ENCODE measurements at places on chromosomes 7 and 10.

DNA sequence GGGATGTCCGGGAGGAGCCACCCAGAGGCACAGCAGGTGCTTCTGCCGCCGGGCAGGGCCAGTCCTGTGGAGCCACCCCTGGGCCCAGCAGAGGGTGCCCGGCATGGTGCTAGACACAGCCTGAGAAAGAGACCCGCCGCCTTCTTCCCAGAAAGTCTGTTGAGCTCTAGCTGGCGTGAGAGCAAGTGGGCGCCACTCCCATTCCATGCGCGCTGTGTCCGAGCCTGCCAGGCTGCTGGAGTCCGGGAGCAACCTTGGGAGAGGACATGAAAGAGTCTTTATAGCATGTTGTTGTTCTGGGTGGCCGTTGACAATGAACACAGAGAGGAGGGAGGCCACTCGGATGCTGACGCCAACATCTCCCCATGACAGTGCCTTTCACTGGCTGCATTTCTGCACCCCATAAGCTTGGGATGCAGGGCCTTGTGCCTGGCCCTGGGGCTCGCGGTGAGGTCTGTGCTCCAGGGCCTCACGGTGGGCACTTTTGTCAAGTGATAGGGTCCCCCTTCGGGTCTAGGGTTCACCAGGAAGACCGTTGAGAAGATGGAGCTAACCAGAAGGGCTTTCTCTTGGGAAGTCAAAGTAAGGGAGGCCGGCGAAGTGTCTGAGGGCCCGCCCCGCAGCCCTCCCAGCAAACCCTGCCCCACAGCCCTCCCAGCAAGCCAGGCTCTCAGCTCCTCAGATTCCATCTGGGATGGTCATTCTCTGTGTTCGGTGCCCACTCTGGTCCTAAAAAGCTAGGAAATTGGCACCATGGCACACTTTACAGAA lies 47.3 kb downstream of the NKX6-2 start:
- H3K4me3 ChIP-seq, result no peak overlapping the region
- no peak overlapping the region for H3K27ac ChIP-seq
- H3K36me3 ChIP-seq, result no peaks in the 10 kb centered on the region

DNA sequence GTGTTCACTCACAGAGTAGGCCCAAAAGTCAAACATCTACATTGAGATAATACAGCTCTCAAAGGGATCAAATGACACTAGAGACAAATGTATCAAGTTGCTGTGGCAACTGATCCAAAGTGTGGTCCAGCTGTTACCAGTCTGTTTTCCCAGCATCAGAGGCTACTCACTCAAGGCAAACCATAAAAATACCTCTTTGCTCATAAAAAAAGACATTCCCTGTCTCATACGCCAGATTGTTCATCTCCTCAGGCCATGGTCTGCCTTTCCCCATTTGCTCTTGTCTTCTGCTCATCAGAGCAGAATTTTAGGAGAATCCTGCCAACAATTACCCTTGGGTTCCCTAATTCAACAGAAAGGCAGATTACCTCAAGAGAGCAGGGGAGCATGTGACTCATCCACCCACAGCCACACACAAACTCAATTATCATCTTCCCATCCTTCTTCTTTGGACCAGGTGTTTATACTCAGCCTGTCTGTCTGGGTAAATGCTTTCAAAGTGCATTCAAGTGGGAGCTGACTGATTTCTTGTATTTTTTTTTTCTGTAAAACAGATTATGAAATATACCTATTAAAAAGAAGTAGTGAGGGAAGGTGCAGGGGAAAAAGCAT lies 226.5 kb upstream of the HPS1 start:
- no peaks in the 10 kb centered on the region for H3K36me3 ChIP-seq
- no peak for DNase-seq
- H3K4me1 ChIP-seq, result no peaks in the 10 kb centered on the region
- peaks cover 22% of the 10 kb centered on the region for H3K27me3 ChIP-seq
- no peak overlapping the region for H3K4me3 ChIP-seq

- H3K27me3 ChIP-seq, result no peaks in the 10 kb centered on the region
- no peaks in the 10 kb centered on the region for H3K36me3 ChIP-seq
- no peak overlapping the region for H3K27ac ChIP-seq
Measured at GRCh38 chr10:34305189-34305588, 509.9 kb downstream of the PARD3 start.

DNA sequence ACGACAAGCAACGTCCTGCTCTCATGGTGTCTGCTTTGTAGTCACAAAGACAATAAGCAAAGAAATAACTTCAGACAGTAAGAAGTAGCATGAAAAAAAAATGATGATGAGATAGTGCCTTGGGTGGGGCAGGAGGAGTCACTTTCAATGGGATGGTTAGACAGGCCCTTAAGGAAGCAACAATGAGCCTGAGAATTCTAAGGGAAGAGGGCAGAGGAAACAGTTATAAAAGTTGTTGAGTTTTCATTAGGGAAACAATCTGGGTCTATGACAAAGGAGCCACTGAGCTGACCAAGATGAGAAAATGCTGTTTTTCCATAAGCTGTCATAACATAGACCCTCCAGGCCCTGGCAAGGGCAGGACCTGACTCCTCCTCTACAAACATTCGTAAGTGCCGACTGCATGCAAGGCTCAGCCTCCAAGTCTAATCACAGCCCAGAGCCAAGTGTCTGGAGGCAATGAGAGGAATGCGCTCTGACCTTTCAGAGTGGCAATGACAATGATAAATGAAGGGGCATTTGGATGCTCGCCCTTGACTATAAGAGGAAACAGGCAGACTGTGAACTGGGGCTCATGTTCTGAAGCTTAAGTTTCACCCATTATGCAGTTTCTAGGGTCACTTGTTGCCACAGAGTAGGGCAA lies 43.7 kb downstream of the PPP1R3C start:
- H3K36me3 ChIP-seq, result no peaks in the 10 kb centered on the region
- H3K27me3 ChIP-seq, result peaks cover 28% of the 10 kb centered on the region
- H3K4me3 ChIP-seq, result no peak overlapping the region
- DNase-seq, result no peak
- no peaks in the 10 kb centered on the region for H3K4me1 ChIP-seq

- H3K4me1 ChIP-seq, result no peaks in the 10 kb centered on the region
- no peak for DNase-seq
- no peak overlapping the region for H3K4me3 ChIP-seq
- H3K36me3 ChIP-seq, result no peaks in the 10 kb centered on the region
- no peaks in the 10 kb centered on the region for H3K27me3 ChIP-seq
Measured at GRCh38 chr10:66837335-66837734, 88.5 kb upstream of the LRRTM3 start.

DNA sequence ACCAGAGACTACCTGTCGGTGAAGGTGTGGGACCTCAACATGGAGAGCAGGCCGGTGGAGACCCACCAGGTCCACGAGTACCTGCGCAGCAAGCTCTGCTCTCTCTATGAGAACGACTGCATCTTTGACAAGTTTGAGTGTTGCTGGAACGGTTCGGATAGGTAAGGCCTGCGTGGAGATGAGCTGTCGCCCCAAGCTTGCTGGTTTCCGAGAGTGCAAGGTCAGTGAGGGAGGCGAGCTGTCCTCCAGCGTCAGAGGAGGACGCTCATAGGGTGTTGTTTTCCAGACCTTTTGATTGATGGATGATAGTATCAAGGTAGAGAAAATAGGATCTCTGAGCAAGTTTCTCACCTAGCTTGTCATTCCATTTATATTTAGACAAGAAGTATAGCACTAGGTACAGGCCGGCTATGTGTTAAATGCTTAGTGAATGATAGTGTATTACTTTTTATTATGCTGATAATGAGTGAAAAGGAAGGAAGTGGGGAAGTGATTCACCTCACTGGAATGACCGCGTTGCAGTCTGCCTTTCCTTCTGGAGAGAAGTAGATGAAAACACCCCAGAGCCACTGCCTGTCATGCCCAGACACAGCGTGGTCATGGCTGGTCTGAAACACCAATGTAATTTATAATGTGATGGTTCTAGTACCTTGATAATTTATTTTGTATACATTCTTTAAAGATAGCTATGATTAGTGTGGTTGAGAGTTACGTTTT lies 33.9 kb downstream of the BNIP3 start:
- H3K4me3 ChIP-seq, result no peak overlapping the region
- H3K4me1 ChIP-seq, result peaks cover 3% of the 10 kb centered on the region
- no peaks in the 10 kb centered on the region for H3K27me3 ChIP-seq
- no peak for DNase-seq

DNA sequence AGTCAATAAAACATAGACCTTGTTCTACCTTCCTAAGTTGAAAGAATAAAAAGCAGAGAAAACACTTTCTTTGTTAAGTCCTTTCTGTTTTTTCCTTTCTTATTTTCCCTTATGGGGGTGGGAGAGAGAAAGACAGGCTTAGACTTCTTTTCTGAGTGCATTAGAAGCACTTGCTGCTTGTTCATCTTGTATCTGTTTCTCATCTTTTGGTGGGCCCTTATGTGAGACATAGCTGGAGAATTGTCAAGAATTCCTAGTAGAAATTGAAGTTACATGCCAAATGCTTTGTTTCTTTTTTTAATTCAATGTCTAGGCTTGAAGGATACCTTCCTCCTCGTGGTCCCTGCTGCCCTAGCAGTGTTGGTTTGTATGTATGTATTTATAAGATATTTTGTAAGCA lies 6.7 kb downstream of the EIF4EBP2 start:
- H3K4me1 ChIP-seq, result peaks cover 46% of the 10 kb centered on the region
- H3K27ac ChIP-seq, result no peak overlapping the region
- DNase-seq, result no peak
- no peak overlapping the region for H3K4me3 ChIP-seq
- H3K36me3 ChIP-seq, result peaks cover 33% of the 10 kb centered on the region

DNA sequence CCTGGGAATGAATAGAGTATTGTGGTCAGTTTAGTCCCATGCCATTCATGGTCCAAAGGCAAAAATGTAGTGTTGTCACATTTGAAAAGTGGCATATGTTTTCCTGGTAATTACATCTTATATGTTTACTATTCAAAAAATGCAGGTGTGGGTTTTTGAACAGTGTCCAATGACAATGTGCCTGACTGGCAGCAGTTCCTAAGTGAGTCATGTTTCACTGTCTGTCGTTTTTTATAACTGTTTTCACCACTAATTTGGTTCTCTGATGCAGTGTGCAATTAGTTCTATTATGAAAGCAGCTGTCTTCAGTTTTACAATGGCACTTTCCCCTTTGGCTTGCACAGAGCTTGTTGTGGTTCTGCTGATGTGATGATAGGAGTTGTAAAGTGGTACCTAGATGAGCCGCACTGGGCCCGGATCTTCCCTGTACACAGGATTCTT lies 162.3 kb downstream of the SEM1 start:
- no peaks in the 10 kb centered on the region for H3K4me1 ChIP-seq
- H3K27me3 ChIP-seq, result peaks cover 5% of the 10 kb centered on the region
- no peak overlapping the region for H3K4me3 ChIP-seq
- no peak for DNase-seq

DNA sequence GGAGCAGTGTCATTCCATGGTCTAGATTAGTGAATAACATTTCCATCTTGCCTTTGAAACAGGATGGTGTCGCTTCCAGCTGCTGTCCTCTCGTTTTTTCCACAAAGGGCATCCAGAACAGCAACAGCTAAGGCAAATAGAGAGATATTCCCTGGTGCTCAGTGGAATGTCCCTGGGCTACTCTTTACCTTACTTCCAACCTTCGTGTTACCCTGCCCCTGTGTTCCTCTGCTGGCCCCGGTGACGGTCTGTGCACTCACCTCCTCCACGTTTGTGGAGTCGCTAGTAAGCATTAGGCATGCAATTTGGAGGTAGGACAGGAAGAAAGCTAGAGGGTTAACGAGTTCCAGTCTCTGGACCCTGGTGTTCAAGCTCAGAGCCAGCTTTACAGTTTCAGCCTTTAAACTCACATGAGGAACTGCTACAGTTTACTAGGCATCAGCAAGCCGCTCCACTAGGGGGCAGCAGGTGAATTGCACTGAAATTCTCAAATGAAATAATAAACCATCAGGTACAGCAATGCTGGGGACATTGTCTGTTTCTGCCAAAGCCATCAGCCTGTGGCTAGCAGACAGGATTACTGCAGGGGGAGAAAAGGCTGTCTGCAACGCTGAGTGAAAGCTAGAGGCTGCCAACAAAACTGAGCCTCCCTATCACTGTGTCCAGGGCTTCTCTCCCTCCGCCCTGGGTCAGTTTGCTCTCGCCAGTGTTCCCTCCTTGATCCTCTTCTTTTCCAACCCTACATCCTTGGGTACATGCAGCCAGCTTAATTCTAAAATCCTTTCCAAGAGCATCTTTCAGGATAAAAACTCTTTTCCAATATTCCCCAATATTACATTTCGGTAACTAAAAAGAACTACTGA lies 9.0 kb downstream of the MRPL32 start:
- H3K4me3 ChIP-seq, result no peak overlapping the region
- H3K27ac ChIP-seq, result peak overlapping the region; percentile 10
- peaks cover 36% of the 10 kb centered on the region for H3K4me1 ChIP-seq
- DNase-seq, result peak; percentile 66

DNA sequence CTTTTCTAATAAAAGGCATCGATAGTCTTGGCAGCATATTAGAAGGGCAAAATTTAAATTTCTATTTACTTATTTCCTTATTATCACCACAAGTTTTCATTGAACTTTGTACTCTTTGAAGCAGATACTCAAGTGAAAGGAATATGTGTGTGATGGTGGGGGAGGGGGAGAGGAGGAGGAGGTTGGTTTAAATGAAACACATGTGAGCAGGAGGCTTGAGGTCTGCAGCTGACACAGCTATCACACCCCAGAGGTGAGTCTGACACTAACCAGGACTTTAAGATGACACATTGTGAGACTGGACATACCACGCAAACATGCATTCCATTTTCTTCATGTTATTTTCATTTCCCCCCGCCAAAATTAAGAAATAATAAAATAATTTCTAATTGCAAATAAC lies 63.3 kb downstream of the CTTNBP2 start:
- no peaks in the 10 kb centered on the region for H3K36me3 ChIP-seq
- no peak for DNase-seq
- no peaks in the 10 kb centered on the region for H3K27me3 ChIP-seq
- no peak overlapping the region for H3K4me3 ChIP-seq

DNA sequence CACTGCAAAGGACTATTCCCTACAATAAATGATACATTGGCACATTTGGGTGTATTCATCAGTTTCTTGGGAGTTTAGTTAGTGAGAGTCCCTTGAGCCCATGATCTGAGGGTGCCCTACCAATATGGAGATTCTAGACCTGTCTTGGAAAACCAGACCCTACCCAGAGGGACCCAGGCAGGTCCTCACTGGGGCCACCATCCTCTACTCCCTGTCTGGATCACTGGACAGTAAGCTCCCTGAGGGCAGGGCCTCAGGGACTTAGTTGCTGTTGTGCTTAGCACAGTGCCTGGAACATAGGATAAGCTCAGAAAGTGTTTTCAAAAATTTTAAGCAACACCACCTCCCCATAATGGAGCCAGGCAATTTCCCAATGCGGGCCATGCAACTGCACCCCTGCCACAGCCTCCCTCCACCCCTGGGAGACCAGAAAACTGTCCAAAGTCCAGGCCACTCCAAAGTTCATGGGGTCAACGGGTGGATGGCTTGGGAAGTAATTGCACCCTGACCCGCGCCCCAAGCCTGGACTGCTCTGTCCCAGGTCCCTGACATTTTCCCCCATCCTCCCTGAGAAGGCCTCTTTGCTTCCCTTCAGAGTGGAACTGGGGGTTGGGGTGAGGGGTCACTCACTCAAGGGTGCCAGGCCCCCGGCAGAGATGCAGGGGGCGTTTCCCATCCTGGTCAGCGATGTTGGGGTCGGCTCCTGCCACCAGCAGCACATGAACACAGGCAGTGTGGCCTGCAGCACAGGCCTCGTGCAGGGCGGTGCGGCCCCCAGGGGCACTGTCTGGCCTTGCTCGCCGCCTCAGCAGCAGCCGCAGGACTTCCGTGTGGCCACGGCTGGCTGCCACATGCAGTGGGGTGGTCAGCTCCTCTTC lies 1.0 kb downstream of the ASB10 start:
- H3K4me1 ChIP-seq, result no peaks in the 10 kb centered on the region
- H3K27ac ChIP-seq, result no peak overlapping the region
- DNase-seq, result no peak
- peaks cover 5% of the 10 kb centered on the region for H3K27me3 ChIP-seq

GRCh38 chr7:112400141-112400540 lies 50.1 kb upstream of the IFRD1 start:
- no peaks in the 10 kb centered on the region for H3K27me3 ChIP-seq
- H3K36me3 ChIP-seq, result no peaks in the 10 kb centered on the region
- H3K4me3 ChIP-seq, result no peak overlapping the region
- peaks cover 16% of the 10 kb centered on the region for H3K4me1 ChIP-seq
- H3K27ac ChIP-seq, result no peak overlapping the region
